ENCODE measurements at places on chromosomes 4 and X.

DNA sequence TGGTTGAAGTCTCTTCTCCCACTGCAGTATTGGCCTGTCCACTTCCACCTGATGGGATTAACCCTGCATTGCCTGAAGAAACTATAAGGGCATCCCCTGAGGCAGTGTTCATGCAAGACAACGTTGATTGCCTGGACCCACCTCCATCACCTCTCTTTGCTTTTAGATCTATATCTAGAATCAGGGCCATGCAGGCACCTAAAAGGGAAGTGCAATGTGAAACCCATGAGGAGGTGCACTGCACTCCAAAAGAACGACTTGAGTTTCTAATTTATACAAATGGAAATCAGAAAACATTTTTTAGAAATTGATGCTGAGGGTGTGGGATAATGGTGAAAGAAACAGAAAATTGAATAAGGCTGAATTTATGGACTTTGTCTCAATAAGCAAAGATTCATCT, 694.4 kb downstream of the TRAM1L1 start:
- no peak for DNase-seq

GRCh38 chr4:60359746-60360367, 840.3 kb upstream of the ADGRL3 start:
- no peak for DNase-seq

GRCh38 chr4:93157986-93158385, 670.6 kb upstream of the ATOH1 start:
- DNase-seq = no peak

DNA sequence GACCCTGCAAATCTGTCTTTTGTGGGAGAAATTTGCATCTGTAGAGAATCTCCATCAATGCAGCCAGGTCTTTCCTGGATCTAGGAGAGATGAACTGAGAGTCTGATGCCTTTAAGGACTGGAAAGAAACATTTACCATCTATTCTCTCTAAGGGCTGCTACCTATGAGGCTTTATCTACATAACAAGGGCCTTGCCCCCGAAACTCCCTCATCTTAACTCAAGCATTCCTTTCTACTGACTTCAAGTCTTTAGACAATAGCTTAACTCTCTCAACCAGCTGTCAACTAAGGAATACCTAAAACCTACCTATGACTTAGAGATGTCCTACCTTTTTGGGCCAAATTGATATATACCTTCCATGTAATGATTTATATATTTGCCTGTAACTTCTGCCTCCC, 32.1 kb downstream of the MAGEB17 start:
- DNase-seq = no peak

- DNase-seq = no peak
Observed at GRCh38 chrX:133461231-133461630, 45.9 kb upstream of the GPC4 start.

All from endothelial cell of umbilical vein (primary cell).